ENCODE measurements at places on chromosomes 1 and 21.
A peak's percentile ranks its signal among the peaks of the same experiment; 100 is the strongest.

GRCh38 chr1:26163684-26164035 lies 4.8 kb downstream of the FAM110D start:
- no peak for DNase-seq

GRCh38 chr21:34713621-34714020 lies 44.8 kb downstream of the CLIC6 start:
- DNase-seq = no peak

DNA sequence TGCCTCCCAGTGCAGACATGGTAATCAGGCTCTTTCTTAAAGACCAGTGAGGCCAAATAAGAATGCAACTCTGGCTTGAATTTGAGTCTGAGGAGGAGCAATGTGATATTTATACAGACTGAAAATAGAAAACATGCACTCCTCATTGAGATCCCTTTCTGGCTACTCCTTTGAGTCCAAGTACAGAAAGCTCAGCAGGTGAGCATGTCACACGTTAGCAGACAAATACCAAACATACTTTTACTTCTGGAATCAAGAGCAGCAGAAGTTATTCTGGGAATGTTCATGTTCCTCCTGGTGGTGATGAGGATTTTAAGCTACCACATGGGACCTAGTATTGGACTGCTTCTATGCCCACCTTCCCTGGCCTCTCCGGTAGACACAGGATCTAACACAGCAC lies 48.3 kb downstream of the PGBD5 start:
- DNase-seq = no peak

- DNase-seq = no peak
These were observed 9.3 kb upstream of the FCAMR start for GRCh38 chr1:206979379-206980043.

GRCh38 chr1:153933430-153933829 lies 10.7 kb upstream of the GATAD2B start:
- DNase-seq = no peak

DNA sequence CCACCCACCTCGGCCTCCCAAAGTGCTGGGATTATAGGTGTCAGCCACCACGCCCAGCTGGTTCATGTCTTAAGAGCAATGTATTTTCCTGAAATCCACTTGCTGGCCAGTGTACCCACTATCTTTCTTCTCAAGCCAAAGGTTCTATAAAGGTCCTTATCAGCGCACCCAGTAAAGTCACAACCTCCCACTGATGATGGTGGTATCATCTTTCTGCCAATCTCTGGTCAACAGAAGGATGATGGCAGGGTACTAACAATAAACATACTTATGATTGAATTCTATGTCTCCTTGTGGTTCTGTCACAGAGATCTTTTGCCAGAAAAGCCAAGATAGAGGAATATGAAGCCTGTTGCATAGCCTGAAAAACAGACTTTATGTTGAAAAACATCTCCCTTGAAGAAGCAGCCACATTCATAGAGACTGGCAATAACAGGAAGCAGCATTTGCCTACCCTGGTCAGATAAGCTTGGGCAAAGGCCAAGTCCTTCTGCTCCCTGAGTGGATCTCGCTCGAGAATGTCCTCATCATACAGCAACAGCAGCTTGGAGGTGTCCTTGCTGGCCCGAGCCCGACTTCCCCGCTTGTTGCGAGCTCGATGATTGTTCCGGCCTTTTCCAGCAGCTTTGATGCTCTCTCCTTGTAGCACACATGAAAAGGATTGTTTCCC lies 73.0 kb downstream of the DAP3 start:
- DNase-seq = no peak

- DNase-seq = no peak
These were observed 41.5 kb downstream of the ZYG11B start for GRCh38 chr1:52767596-52768280.

DNA sequence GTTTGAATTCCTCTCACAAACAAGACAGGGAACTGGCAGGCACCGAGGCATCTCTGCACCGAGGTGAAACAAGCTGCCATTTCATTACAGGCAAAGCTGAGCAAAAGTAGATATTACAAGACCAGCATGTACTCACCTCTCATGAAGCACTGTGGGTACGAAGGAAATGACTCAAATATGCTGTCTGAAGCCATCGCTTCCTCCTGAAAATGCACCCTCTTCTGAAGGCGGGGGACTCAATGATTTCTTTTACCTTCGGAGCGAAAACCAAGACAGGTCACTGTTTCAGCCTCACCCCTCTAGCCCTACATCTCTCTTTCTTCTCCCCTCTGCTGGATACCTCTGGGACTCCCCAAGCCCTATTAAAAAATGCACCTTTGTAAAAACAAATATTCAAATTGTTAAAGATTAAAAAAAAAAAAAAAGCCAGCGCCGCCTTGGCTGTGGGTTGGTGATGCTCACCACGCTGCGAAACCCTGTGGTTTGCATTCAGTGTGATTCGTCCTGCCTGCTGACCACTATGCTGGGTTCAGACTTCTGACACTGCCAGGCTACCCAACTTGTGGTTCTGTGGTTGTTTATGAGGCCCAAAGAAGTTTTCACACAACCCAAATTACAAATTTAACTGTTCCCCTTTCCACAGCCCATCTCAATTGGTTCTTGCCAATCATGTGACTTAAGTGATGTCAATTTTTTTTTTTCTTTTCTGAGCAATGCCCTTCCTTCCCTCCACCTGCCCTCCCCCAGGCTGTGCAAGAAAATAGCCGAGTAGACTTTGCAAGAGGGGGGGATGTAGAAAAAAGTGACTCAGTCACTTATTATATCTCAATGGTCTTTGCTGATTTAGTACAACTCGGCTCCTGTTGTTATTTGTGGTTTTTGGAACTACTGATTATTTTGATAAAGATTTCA lies at the start of gene RUNX1:
RUNX1 (minus strand) TSS at position 597 of the 912 bp plus-strand sequence.
- peak; percentile 63 for DNase-seq

GRCh38 chr1:145795257-145795881 lies 28.5 kb downstream of the RNF115 start:
- DNase-seq = no peak

DNA sequence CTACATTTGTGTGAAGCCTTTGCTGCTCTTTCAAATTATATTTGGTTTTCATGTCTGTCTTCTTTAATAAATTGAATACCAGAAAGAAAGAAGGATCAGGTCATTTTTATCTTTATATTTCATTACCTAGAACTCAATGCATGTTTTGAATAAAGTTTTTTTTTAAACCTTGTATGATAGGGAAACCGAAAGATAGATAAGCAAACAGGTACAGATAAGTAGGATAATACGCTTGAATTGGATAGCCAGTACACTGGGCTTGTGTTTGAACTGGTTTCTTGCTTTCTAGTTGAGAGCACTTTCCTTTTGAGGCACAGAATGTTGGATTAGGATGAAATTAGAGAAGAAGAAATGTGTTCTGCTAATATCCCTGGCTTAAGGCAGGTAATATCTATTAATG lies 46.9 kb downstream of the PKN2 start:
- no peak for DNase-seq

- no peak for DNase-seq
These were observed 17.4 kb downstream of the ADARB1 start for GRCh38 chr21:45091550-45092322.

DNA sequence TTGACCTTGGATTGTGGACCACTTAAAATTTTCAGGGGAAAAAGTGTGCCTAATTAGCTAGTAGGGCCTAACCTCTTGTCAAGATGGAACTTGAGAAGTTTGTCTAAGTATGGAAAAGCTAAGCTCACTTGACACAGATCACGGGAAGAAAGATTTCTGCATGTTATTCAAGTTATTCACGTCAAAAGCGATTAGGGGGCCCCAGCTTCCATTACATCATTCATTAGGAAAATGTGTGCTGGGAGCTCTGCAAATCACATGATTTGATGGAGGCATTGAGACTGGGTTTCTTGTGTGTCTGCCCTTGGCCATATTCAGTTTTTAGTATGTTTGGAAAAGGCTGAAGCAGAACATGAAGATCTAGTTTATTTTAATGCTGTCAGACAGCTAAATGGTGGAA lies 15.5 kb upstream of the POGZ start:
- DNase-seq = no peak

GRCh38 chr1:90475631-90476030 lies 241.5 kb downstream of the BARHL2 start:
- DNase-seq = no peak

DNA sequence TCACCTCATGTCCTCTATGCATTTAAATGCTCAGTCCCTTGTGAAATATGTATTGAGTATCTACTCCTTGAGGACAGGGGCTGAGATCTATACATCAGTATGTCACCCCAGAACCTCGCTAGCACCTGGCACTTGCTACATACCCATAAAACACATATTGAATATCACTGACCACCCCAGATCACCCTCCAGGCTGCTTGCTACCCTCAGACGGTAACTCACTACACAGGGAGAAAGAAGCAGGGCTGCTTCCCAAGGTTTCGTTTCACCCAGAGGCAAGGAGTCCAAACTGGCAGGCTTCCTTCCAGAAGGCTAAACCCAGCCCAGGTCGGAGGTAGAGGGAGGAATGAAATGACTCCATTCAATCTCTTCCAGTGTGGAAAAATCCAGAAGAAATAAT lies 8.5 kb downstream of the INKA2 start:
- no peak for DNase-seq

GRCh38 chr1:157776971-157777391 lies at the start of gene FCRL2:
TSS of gene FCRL2 (minus strand) at chr1:157777132. CDS start at chr1:157777073, 59 bp downstream.
- DNase-seq = no peak

DNA sequence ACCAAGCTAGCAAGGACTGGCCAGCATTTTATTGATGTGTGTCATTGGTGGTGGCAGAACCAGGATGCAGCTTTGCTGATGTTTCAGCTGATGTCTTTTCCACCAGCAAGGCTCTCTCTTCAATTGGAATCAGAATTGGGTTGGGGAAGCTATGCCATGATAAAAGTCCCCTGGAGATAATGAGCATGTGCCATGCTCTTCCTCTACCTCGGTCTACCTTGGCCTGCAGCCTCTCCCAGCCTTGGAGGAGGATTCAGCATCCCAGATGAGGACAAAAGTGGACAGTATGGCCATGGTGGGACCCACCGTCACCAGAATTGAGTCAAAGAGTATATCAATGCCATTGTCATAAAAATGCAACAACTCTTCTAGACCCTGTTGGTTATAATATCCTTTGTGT lies 8.6 kb downstream of the AVPR1B start:
- DNase-seq = no peak

DNA sequence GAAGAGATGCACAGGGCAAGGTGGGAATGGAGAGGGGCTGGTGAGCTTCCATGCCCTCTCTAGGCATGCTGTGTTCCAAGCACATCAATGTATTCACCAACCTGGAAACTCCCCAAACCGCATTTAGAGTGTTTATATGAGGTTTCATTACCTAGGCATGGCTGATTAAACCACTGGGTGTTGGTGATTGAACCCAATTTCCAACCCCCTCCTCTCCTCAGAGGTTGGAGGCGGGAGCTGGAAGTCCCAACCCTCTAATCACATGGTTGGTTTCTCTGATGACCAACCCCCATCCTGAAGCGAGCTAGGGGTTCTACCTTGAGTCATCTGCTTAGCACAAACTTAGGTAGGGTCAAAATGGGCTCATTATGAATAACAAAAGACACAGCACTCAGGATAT lies 3.0 kb upstream of the PPIE start:
- DNase-seq = no peak

- no peak for DNase-seq
These were observed 5.9 kb upstream of the BARHL2 start for GRCh38 chr1:90722874-90723589.

DNA sequence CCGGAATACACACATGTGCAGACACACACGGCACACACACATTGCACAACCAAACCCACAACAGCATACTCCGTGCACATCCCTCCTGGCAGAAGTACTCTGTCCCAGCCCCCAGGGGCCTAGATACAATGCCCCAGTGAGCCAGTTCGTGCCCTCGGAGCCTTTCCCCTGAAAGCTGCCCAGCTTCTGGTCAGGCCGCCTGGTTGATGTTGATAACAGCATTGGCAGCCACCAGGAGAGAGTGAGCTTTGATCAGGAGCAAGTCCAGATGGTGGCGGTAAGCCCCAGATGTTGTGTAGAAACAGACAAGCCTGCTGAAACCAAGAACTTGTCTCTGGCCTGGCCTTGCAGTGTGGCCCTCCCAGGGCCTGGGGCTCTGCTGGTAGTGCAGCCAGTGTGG lies 109.1 kb downstream of the GRIK3 start:
- DNase-seq = no peak

- DNase-seq = no peak
These were observed 908.7 kb downstream of the TTLL7 start for GRCh38 chr1:83090195-83090594.

- no peak for DNase-seq
These were observed 3.7 kb downstream of the RGS18 start for GRCh38 chr1:192161976-192162375.

GRCh38 chr1:203648276-203648675 lies 21.6 kb downstream of the ATP2B4 start:
- no peak for DNase-seq

DNA sequence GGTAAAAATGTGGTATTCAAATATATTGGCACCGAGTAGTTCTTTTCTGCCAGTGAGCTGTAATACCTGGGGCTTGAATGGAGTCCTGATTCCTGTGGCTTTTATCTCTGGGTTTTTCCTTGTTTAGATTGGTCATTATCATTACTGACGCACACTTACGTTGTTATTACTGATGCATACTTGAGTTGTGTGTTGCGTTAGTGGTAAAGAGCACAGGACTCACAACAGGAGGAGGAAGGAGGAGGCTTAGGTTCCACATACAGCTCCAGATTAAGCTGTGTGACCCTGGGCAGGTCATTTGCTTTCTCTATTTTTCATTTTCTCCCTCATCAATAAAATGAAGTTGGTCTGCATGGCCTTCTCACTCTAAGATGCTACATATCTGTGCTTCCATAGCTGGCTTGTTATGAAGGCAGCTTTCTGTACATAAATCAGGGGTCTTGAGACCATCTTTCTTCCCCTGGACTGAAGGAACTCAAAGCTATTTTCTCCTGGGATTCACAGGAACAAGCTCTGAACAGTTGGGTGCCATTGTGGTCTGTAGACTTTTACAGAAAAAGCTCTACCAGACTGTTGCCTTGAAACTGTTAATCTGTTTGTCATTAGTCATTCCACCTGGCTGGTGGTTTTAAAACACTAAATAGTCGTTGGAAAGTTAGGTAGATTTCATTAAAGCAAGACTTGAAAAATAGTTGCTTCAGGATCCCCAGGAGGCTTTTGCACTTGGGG lies 5.6 kb downstream of the ARID1A start:
- no peak for DNase-seq

Data from activated T-helper 1 cell treated with anti-CD3 and anti-CD28 coated beads, Interleukin-2, amount 50 U/mL, for 16 hours (primary cell).